CD4-positive, alpha-beta T cell treated with Interleukin-10 for 1 hour (primary cell): ENCODE measurements at places on chromosomes 1 and 21.

GRCh38 chr1:54027848-54028247, 9.9 kb upstream of the LDLRAD1 start:
- no peak for DNase-seq

- peak; percentile 85 for DNase-seq
Observed at GRCh38 chr1:110203021-110203661, 7.0 kb upstream of the KCNC4 start.

DNA sequence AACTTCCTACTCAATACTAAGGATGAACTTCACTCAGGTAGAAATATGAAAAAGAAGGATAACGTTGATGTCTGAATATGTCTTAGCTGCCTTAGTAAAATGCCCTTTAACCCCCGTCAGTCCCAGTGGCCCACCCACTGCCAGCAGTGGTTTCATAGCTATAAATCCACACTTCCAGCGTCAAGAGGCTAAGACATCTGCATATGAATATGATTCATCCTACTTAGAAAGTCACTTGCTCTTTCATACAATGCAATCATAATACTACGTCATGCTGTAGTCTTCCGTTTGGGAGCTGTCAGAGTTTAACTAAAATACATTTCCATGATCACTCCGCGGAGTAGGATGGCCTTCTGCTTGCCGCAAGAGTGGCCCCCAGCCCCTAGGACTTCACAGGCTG, 247.3 kb downstream of the SDCCAG8 start:
- no peak for DNase-seq

GRCh38 chr1:19313636-19313959, 1.5 kb downstream of the SLC66A1 start:
- DNase-seq = no peak

- DNase-seq = no peak
Observed at GRCh38 chr1:111967067-111967690, 22.3 kb downstream of the KCND3 start.

GRCh38 chr1:7898962-7899361, 41.7 kb downstream of the TNFRSF9 start:
- peak; percentile 8 for DNase-seq

- DNase-seq = peak; percentile 26
Observed at GRCh38 chr1:230109895-230110667, 43.0 kb downstream of the GALNT2 start.

GRCh38 chr1:94325377-94326302, 88.3 kb upstream of the ARHGAP29 start:
- DNase-seq = no peak

DNA sequence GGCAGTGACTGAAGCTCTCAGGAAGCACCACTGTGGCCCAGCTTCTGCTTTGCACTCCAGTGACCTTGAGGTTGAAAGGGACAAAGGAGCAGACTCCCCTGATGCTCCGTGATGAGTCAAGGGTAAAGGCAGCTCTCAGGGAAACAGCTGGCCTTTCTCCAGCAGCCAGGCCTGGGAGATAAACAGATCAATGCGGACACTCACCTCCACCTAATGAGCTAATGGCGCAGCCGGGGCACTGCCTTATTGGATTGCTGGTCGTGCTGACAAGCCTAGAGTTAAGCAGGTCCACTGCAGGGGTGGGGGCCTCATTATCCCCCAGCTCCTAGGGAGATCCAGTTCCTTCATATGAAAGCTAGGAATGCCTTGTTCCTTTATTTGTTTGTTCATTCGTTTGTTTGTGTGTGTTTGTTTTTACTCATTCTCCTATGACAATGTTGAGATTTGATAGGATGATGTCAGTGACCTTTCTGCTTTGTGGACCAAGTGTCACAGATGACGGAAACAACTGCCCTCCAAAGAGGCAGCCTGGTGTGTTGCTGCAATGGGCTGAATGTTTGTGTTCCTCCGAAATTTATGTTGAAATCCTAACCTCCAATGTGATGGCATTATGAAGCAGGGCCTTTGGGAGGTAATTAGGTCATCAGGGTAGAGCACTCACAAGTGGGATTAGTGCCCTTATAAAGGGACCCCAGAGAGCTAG, 141.4 kb upstream of the BEND5 start:
- DNase-seq = no peak

DNA sequence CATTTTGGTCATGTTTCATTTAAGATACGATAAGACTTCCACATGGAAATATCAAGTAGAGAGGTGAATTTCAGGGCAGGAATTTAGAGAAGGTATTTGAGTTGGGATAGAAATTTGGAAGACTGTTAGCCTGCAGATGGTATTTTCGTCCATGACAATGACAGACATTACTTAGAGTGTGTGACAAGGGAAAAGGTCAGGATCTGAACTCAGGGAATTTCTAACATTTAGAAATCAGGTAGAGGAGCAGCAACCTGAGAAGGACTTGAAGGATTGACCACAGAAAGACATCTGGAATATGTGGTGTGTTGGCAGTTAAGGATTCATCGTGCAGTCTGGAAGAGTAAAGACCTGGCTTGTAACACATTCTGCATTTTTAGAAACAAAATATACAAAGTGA, 57.9 kb downstream of the RABGAP1L start:
- DNase-seq = no peak

DNA sequence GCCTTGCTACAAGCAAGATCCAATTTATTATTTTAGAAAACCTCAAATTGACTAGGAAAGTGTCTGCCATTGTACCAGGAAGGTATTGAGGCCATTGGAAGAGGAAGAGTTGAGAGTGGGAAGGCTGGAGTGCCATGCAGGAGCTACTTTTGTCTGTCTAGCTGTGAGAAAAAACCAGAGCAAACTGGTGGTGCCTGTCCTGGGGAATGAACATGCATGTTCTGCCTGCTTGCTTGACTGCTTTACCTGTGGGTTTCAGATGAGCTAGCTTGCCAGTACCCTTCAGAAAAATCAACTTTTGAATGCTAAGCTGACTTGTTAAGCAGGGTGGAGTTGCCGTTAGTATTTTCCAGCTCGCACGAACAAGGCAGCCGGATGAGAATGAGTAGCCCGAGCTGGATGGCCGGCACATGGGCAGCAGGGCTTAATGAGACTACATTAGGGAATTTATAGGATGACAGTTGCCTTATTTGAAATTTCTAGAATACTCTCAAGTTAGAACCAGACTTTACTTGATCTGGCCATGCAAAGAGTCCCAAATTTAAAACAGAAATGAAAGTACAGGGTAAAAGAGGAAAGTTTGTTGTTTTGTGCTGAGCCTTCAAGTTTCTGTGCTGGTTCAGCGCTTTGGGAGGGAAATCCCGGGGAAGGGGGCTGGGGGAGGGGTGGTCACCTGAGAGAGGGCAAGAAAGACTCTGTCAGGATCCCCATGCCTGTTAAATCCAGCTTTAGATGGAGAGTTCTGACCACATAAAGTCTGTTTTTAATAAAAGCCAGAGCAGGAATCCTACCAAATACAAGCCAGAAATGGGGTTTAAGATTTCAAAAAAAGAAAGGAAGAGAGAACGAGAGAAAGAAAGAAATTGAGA, 29.6 kb upstream of the C1orf105 start:
- no peak for DNase-seq

- no peak for DNase-seq
Observed at GRCh38 chr1:198205016-198205684, 48.4 kb downstream of the NEK7 start.

GRCh38 chr1:145926686-145927062, 610 bp downstream of the RBM8A start:
- DNase-seq = peak; percentile 15
